ENCODE measurements at places on chromosomes 2 and 18.

- no peak for DNase-seq
These were observed 58.4 kb downstream of the PDE1A start for GRCh38 chr2:182368446-182368845.

- DNase-seq = no peak
These were observed at the start of gene KYNU for GRCh38 chr2:142877216-142877838. TSS of gene KYNU (plus strand) at chr2:142877664. CDS start at chr2:142885368, 7,704 bp downstream.

- no peak for DNase-seq
These were observed 101.3 kb upstream of the NDUFV2 start for GRCh38 chr18:9001209-9001608.

GRCh38 chr2:72278046-72278445, 130.4 kb upstream of the CYP26B1 start:
- DNase-seq = no peak

DNA sequence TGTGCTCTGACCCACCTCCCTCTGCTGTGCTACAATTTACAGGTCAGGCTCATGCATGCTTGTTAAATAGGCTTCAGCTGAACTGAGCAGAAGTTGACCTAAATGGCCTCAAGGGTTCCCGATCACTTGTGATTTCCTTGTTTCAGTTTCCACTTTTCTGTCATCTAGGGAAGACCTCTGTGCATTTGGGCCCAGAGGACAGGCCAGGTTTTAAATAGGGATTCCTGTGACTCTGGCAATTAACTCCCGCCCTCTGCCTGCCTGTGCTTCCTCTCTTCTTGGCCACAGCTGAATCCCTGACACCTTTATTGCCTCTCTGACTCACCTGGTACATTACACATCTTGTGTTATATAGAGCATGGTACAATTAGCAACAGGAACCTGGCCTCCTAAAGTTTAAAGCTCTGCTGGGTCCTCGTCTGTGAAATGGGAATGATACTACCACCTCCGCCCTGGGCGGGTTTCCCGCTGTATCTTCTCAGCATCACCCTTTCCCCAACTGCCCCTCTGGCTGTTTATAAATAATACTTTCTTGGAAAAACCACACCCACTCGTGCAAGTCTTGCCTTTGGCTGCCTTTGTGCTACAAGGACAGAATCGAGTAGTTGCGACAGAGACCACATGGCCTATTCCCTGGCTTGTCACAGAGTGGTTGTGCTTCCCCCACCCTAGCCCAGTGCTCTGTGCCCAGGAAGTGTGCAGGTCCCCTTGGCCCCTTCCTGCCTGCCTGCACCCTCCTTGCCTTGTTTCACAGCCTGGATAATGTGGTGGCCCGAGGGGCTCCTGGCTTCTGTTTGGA, 7.9 kb downstream of the CABLES1 start:
- no peak for DNase-seq

GRCh38 chr2:162210385-162210784, 32.9 kb downstream of the FAP start:
- no peak for DNase-seq
